Stimulated activated CD8-positive, alpha-beta memory T cell treated with anti-CD3 and anti-CD28 coated beads, Interleukin-15, amount 100 ng/mL, for 48 hours (primary cell): ENCODE measurements at places on chromosomes 3 and 15.
A peak's percentile ranks its signal among the peaks of the same experiment; 100 is the strongest.

GRCh38 chr15:99322643-99323405 lies 71.5 kb downstream of the LRRC28 start:
- DNase-seq = no peak

DNA sequence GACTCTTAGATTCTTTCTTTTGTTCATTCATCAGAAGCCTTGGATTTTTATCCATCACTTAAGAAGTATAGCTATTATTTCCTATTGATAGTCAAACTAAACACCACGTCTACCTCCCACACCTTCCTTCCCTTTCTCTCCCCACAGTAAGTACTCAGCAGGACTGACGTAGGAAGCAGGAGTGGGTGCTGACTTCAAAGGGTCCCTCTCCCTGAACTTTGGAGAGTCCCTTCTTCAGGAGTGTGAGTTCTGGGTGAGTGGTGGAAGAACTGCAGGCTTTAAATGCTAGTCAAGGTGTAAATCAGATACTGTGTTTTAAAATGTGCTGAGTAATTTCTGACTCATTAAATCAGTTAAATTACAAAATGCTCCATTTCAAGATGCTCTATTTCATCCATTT lies 126.5 kb upstream of the BFSP2 start:
- DNase-seq = no peak

DNA sequence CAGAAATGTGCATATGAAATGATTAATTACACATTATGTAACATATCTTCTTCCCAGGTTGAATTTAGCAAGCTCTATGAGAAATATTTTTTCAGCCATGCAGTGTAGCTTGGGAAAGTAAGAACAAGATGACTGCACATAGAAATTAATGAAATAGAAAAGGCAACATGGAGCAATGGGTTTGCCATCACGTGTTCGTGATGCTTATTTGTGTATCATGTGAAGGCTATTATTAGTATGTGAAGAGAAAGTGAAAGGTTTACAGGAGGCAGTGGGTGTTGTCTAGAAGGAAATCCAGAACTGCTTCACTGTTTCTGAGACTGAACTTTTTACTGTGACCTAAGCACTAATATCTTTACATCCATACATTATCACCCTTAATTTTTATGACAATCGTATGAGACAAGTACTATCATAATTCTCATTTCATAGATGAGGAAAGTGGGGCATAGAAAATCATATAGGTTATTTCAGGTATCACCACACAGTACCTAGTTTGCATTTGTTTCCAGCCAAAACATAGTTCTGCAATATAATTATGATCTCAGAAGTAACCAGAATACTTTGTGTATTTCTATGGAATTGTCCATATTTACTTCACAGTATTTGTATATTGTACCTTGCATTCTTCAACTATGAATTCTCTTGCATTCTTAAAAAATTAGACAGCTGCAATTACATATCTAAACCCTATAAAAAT lies 14.9 kb downstream of the SERPINI1 start:
- DNase-seq = no peak

- DNase-seq = no peak
These were observed 4.9 kb downstream of the HIGD1A start for GRCh38 chr3:42799376-42799775.

- no peak for DNase-seq
These were observed 1.4 kb downstream of the MAPK6 start for GRCh38 chr15:52020221-52021085.

- no peak for DNase-seq
These were observed 57.2 kb upstream of the RAD18 start for GRCh38 chr3:9020426-9020825.

DNA sequence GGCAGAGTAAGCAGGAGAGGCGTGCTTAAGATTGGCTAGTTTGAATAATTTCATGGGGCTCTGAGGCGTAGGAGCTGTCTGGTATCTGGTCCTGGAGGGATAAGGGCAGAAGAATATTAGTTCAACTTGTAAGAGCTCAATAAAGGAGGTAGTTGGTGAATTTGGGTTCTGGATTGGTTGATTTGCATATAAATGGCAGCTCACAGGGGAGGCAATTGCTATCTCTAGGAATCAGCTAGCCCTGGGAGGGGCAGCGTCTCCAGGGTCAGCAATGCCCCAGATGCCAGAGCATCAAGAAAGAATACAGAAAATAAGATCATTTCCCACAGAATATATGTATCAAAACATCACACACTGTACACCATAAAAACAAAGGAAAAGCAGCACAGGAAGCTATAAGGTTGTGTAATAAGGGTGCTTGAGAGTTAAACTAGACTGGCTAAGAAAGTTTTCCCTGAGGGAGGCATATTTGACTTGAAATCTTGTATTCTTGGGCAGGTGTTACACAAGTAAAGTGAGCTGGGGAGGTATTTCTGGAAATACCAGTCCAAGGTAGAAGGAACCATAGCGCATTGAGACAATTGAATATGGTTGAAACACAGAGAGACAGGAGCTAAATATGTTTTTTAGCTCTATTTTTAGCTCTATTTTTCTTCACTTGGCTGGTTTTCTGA lies 6.1 kb downstream of the MOBP start:
- DNase-seq = no peak

DNA sequence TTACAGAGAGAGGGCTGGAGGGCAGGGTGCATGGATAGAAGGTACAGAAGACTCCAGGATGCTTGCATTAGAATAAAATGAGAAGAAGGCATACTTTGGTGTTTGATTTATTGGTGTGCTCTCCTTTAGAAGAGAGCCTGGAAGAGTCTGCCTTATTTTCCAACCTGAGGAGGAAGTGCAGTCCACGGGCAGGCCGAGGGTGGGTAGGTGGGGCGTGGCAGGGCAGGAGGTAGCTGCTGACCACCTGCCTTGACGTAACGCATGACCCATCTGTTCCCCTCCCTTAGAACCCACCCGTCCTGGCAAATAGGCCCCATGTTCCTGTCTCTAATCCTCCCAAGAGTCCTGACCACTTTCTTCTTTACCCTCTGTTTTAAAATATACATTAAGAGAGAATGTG lies 222.3 kb upstream of the LYSMD4 start:
- DNase-seq = no peak

DNA sequence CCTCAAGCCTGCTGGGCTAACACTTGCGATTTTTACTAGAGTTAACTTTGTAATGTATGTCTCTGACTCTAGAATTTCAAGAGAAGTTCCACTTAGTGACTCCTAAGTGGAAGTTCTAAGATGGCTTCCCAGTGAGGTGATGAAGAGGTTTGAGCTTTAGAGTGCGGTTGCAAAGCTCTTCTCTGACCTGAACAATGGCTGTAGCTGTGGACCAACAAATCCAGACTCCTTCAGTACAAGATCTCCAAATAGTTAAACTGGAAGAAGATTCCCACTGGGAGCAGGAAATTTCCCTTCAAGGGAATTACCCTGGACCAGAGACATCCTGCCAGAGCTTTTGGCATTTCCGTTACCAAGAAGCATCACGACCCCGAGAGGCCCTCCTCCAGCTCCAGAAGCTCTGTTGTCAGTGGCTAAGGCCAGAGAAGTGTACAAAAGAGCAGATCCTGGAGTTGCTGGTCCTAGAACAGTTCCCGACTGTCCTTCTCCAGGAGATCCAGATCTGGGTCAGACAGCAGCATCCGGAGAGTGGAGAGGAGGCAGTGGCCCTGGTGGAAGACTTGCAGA lies 22.3 kb downstream of the WDR73 start:
- no peak for DNase-seq

- no peak for DNase-seq
These were observed 9.2 kb downstream of the SIDT1 start for GRCh38 chr3:113541519-113541918.

DNA sequence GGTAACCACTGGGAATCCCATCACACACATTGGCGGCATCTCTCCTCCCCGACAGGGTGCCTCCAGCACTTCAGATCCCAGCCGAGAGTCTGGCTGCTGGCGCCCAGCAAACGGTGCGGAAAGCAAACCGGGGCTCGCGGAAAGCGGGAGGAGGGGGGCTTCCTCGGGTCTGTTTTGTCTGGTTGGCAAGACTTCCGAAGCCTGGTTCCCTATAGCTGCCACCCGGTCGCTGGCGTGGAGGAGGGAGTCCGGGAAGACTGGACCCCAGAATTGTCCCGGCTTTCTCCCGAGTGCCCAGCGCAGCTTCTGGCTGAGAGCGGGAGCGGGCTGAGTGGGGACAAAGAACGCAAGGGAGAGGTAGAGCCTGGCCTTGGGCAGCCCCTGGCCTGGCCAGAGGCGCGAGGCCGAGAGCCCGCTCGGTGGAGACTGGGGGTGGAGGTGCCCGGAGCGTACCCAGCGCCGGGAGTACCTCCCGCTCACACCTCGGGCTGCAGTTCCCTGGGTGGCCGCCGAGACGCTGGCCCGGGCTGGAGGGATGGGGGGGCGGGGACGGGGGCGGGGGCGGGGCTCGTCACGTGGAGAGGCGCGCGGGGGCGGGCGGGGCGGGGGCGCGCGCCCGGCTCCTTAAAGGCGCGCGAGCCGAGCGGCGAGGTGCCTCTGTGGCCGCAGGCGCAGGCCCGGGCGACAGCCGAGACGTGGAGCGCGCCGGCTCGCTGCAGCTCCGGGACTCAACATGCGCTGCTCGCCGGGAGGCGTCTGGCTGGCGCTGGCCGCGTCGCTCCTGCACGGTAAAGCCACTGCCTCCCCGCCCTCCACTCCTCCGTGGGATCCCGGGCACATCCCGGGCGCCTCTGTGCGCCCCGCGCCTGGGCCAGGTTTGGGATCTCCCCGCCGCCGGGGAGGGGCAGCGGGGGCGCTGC lies at the start of gene CHRNA7:
Gene CHRNA7, plus strand, starts transcription at position 654 of the 920 bp plus-strand sequence. Its CDS starts 80 bp downstream, at position 734.
- DNase-seq = no peak

DNA sequence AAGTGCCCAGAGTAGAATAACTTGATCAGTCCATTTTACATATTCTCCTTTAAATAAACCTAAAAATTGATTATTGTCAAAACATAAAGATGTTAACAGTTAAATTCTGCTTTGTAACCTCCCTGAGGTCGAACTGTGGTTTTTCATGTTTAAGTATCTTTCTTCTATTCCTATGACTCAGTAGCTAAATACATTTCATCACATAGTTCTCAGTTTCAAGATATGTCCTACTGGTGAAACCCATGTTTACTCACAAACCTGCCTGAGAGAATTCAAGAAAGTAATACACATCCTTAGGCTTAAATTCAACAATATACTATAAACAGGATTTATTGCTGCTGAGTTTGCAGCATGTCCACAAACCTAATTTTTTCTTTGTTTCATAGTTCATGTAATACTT lies 692.9 kb downstream of the ZPLD1 start:
- DNase-seq = no peak

- DNase-seq = no peak
These were observed 47.3 kb downstream of the CCR3 start for GRCh38 chr3:46289551-46289950.

GRCh38 chr15:84982301-84982920 lies 755 bp downstream of the PDE8A start:
- DNase-seq = peak; percentile 32

GRCh38 chr3:130504701-130505100 lies 12.3 kb upstream of the COL6A6 start:
- DNase-seq = no peak

DNA sequence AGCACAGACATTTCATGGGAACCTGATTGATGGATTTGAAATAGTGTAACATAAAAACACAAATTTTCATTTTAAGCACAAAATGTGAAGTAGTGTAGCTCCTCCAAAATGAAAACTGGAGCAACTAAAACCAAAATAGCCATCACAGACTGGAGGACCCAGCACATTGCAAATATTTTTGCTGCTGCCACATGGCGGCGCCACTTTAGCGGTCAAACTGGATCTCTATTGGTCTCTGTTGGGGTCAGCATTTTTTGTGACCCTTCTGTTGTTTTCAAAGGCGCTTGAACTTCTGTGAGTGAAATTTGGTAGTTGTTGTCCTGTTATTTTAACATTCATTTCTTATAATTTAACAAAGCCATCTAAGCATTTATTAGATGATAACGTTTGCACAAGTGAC lies 259.9 kb downstream of the IL20RB start:
- DNase-seq = no peak

DNA sequence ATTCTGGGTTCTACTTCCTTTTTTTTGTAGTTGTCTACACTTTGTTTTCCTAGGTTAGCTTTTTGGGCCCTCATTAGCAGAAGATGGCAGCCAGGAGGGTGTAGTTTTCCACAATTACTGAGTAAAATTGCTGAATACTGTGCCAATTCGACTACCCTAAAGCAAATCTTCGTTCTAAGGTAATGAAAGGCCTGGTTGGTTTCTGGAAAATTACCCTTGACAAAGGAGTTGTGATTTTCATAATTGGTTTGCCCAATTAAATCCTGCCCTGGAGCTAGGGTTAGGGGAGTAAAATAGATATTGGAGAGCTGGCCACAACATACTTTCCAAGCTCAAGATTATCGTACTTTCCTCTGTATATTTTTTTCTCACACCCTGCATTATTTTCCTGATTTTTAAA lies 293.0 kb downstream of the OXSM start:
- no peak for DNase-seq

- DNase-seq = no peak
These were observed 286.3 kb downstream of the ZNF385D start for GRCh38 chr3:21464746-21465145.

- no peak for DNase-seq
These were observed 835.1 kb downstream of the EDEM1 start for GRCh38 chr3:6022621-6023020.

GRCh38 chr3:184133840-184134745 lies 1.1 kb upstream of the EIF2B5 start:
- no peak for DNase-seq

DNA sequence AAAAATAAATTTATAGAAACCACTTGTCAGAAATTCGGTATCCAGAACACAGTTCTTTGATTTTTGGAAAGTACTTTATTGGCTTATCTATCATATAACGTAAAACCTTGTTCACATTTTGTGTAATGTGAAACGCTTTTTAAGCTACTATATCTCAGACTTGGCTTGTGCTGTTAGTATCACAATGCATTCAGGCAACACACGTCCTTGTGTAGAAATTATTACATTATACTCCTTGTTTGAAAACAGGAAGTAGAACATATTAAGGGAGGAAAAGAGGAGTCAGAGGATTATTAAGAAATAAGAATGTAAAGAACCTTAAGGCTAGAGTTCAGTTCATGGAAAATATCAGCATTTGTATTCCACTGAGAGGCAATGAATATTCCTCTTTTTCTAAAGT lies 1.6 kb downstream of the DNAJC13 start:
- no peak for DNase-seq

GRCh38 chr3:160319322-160319721 lies 79.7 kb downstream of the IFT80 start:
- DNase-seq = no peak

DNA sequence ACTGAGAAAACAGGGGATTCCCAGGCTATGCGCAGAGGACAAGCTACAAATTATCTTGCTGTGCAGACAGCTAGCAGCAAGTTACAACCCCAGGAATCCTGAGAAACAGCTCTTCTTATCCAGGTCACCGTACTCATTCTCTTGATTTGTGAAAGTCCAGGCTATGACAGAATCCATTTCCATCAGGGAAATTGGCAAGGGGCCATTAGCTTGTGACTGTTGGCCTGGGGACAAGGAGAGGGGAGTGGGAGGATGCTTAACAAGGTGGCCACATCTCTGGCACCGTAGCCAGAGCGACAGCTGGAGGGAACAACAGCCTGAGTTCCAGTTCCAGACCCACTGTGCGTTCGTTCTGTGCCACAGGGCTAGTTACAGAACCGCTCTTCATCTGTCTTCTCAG lies 44.9 kb upstream of the PLXNA1 start:
- no peak for DNase-seq

GRCh38 chr3:25856902-25857518 lies 67.1 kb downstream of the OXSM start:
- DNase-seq = no peak
